ENCODE measurements at places on chromosomes 7 and 10.

GRCh38 chr10:117140525-117140902 lies 2.4 kb upstream of the VAX1 start:
- no peak for DNase-seq

DNA sequence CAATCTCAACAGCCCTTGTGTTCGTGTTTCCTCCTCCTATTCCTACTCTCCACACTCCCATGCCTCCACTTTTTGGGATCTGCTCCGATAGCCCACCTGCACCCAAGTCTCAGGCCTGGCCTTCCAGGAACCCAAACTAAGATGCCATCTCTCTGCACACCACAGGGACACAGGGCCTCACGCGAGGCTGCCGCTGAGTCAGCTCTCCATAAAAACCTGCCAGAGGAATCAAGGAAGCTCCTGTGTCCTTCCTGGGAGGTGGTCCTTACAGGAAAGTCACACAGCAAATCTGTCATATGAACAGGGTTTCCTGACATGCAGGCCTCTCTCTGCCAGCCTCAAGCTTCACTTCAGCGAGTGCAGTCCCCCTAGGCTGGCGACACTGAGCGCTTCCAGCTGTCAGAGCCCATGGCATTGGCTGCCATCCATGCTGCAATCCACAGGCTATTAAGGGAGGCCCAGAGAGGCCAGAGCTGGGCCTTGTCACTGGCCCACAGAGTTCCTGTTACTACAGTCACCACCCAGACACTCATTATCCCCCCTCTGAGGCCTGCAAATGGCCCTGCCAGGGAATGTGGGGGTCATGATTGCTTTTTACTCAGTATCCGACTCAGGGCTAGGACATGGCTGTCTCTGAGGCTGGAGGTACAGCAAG lies 151.4 kb downstream of the OAT start:
- no peak for DNase-seq

GRCh38 chr10:4767033-4767814 lies 58.8 kb upstream of the AKR1E2 start:
- DNase-seq: no peak

- DNase-seq: no peak
Observed at GRCh38 chr10:130696870-130697269, 560.7 kb downstream of the GLRX3 start.
